ENCODE measurements at places on chromosomes 1 and 21.

GRCh38 chr1:39043513-39043912 lies 17.4 kb downstream of the NDUFS5 start:
- DNase-seq: no peak

- DNase-seq: no peak
Observed at GRCh38 chr1:1290238-1290731, 10.0 kb downstream of the SCNN1D start.

- DNase-seq: no peak
Observed at GRCh38 chr1:9186082-9186859, 48.3 kb upstream of the H6PD start.

DNA sequence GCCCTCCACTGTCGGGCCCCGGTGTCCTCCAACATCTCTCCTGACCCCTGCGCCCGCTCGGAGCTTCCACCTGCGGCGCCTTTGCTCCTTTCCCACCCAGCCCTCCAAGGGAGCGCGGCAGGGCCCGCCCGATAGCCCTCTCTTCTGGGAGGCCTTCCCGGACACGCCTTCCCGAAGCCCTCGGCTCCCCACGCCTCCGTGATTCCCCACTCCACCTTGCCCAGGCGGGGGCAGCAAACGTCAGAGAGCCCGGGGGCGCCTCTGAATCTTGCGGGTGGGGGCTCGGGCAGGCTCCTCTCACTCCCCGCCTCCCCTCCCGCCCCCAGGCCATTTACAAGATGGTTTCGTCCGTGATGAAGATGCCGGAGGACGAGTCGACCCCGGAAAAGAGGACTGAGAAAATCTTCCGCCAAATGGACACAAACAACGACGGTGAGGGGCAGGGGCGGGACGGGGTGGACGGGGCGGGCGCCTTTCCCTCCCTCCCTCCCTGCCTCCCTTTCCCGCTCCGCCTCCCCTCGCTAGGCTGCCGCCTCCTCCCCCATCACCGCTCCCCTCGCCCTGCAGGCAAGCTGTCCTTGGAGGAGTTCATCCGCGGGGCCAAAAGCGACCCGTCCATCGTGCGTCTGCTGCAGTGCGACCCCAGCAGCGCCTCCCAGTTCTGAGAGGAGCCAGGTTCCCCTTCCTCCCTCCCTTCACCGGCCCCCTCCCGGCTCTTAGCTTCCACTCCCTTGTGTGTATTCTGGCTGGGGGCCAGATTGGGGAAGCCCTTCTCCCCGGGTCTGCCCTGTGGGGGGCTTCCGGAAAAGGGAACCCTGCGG lies 7.1 kb downstream of the HPCA start:
- no peak for DNase-seq

- peak; percentile 91 for DNase-seq
Observed at GRCh38 chr1:154335025-154335714, 9.8 kb downstream of the ATP8B2 start.

DNA sequence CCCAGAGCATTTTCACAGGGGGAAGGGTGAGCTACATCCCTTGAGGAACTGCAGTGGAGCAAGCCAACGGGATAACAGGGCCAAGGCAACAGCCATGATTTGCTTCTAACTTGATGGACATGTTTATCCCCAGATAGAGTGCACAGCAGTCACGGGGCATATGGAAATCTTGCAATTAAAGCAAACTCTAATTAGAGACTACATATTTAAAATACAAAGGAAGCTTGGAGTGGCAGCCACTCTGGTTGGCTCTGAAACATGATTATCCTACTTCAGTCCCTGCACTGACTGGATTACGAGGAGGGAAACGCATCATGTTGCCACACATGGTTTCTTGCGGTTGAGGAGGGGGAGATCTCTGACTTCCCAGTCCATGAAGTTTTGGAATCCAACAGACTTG lies 60.8 kb downstream of the BEND5 start:
- no peak for DNase-seq

DNA sequence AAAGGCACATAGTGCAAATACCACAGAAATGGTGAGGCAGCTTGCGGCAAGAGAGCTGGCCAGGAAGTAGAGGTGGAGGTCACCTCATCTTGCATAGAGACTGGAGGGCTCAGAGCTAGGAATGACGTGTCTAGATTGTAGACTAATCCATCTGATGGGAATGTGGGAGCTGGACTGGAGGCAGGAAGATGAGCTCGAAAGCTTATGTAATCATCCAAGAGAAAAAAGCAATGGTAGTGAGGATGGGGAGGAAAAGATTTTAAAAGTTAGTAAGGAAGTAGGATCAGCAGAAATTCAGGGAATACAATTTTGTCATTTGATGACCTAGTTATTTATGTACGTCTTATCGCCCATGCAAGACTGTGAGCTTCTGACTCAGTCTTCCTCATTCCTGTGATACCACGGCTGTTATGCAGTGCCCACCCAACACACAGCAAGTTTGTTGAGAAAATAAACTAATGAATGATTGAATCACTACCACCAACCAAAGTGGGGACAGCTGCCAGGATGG lies 123.9 kb downstream of the RRAGC start:
- no peak for DNase-seq

DNA sequence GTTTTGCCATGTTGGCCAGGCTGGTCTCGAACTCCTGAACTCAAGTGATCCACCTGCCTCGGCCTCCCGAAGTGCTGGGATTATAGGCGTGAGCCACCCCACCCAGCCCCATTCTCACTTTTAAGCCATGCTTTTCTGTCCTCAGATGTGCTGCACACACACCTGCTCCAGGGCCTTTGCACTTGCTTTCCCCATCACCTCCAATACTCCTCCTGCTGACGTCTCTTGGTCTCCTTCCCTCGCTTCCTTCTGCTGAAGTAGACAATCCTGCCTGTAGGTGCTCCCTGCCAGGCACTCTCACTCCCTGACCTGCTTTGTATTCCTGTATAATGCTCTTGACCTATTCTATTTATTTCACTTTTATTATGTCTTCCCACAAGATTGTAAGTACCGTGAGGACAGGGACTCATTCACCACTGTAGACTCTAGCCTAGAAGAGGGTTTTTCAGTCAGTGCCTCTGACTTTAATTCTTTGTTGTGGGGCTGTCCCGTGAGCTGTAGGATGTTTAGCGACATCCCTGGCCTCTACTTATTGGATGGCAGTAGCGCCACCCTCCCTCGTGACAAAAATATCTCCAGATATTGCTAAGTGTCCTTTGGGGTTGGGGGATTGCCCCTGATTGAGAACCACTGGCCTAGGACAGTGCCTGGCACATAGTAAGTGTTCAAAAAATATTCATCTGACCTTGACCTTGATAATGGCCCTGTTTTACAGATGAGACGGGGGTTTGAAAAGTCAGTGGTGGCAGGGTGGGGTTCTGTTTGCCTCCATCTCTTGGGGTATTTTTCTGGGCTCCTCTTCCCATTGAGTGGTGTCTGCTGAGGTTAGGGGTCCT lies 4.6 kb downstream of the TNFRSF1B start:
- no peak for DNase-seq

DNA sequence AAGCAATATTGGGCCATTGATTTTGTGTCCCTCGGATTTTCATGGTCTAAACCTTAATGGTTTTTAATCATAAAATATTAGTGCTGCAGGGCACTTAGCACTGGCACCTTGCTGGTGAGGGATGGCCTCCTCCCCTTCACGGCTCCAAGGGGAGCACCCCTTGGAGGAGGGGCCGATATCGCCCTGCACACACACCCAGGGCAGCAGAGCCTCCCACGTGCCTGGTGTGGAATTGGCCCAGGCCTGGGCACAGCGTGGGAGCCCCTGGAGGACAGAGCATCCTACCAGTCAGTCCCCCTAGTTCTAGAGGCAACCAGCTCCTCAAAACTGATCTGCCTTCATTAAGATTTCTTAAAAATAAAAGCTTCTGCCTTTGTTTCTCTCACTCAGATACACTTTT lies 90.7 kb upstream of the CSF3R start:
- no peak for DNase-seq

- DNase-seq: no peak
Observed at GRCh38 chr21:44532712-44533111, 7.3 kb downstream of the KRTAP10-1 start.

GRCh38 chr1:25205786-25206185 lies 26.5 kb downstream of the SYF2 start:
- no peak for DNase-seq

- DNase-seq: no peak
Observed at GRCh38 chr1:24440436-24440835, 24.8 kb downstream of the NIPAL3 start.

GRCh38 chr1:222653178-222653827 lies 35.4 kb downstream of the MIA3 start:
- peak; percentile 30 for DNase-seq

GRCh38 chr1:150008699-150009098 lies 1.8 kb downstream of the OTUD7B start:
- DNase-seq: no peak

DNA sequence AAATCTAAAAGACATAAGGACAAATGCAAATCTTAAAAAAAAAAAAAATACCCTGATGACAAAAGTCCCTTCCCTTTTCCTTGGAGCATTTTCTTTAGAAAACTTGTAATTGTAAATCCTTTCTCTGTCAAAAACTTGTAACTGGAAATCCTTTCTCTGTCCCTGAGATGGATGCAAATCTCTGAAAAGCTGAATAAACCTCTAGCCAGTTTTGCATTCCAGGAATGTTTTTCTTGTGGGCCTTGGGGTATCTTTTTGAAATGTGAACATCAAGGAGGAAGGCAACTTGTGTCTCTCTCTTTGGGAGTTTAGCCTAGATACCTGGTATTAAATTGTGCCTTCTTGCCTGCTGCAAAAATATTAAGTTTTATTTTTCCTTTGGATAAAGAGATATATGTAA lies 305.3 kb downstream of the KCNT2 start:
- DNase-seq: no peak

GRCh38 chr1:212254853-212255363 lies 30.3 kb upstream of the PPP2R5A start:
- no peak for DNase-seq

DNA sequence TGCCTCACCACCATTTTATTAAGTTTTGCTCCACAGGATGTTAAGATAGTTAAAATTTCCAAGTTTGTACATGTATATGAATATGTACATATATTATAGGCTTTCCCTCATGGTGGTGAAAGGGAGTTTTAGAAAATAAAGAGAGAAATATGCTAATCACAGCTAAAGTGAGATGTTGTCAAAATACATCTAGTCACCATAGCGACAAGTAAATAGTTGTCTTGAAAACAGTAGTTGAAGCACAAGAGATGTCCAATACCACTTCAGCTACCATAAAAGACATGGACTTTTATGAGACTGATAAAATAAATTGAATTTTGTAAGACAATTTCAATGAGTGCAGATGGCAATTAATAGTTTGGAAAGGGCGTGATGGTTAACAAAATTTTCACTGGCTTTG lies 1600.0 kb downstream of the BRINP3 start:
- no peak for DNase-seq

- DNase-seq: no peak
Observed at GRCh38 chr1:41436281-41437010, 48.0 kb downstream of the EDN2 start.

- DNase-seq: no peak
Observed at GRCh38 chr1:84888753-84889152, 4.3 kb downstream of the LPAR3 start.

DNA sequence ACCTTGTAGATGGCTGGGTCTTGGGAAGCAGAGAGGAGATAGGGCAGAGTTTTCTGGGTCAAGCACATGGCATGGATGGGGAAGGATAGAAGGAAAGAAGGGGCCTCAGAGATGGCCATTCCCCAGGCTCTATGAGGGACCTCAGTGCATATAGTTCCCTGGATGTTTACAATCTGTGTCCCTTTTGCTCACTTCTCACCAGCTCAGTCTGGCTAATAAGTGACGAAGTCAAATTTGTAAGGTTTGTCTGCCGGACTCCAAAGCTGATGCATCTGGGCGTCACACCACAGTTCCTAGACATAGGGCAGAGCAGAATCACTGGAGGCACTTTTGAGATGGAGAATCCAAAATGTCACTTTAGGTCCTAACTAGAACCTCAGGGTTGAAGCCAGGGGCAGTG lies 416.4 kb upstream of the PROX1 start:
- DNase-seq: no peak

GRCh38 chr21:43950481-43950880 lies 61.6 kb upstream of the TRAPPC10 start:
- no peak for DNase-seq

DNA sequence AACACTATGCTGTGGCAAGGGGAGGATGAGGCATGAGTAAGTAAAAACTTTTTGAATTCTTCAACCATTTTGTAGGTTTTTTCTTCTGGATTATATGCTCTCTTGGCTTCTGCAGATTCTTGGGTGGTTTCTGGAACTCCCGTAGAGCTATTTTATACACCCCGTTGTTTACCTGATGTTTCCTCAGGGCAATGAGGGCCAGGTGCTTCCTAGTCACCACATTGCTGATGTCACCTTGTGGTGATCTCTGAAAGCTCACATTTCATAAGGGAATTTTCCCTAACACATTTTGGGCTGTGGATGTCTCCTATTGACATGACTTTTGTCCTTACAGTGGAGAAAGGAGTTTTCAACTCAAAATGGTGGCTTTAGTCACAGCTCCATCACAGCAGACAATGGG lies 356.6 kb downstream of the PLA2G4A start:
- DNase-seq: no peak

- no peak for DNase-seq
Observed at GRCh38 chr1:213138892-213139291, 87.9 kb downstream of the RPS6KC1 start.

Measured in activated naive CD4-positive, alpha-beta T cell treated with anti-CD3 and anti-CD28 coated beads, Interleukin-2, amount 50 U/mL, for 72 hours (primary cell).